ENCODE measurements at places on chromosomes 11 and 22.

DNA sequence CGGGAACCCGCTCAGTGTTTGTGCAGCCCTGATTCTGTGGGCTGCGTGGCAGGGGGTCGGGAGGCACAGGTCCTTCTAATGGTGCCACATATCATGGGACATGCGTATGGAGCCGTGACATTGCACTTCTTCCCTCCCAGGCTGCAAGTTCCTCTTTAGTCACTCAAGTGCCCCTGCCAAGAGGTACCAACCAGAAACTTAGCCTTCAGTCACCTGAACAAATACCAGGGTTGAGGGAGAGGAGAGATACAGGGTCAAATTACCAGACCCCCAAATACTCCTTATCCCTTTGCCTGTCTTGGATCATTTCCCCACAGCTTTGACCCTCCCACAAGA lies 209.1 kb downstream of the BUD13 start:
- DNase-seq: no peak

DNA sequence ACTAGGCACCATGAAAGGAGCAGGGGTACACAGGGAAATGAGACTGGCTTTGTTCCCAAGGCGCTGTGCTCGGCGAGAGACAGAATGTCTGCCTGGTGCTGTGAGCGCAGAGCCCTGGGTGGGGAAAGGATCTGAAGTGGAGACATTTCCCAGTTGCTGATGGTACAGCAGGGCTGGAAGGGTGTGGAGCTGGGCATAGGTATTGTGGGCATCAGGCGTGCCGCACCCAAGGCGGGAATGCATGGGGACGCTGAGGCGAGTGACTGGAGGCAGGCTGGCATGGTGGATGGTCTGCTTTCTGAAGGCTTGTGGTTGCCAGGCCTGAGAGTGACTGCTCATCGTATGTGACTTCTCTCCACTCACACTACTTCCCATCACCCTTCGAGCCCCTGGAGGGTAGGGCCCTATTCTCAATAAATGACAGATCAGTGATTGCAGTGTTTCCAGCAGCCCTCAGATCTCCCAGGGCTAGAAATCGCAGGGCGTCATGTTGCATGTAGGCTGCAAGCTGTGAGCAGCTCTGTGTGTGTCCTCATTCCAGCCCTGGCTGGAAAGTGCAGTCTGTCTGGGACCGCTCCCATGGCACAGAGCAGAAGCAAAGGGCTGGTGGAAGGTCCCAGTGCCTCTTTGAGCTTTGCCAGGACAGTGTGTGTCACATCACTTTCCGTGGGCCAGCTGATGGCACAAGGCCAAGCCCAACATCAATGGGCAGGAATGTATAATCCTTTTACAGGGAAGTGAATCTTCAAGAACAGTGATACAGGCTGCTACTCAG lies 67.7 kb downstream of the TBC1D22A start:
- no peak for DNase-seq

- no peak for DNase-seq
Observed at GRCh38 chr11:9276571-9276970, 11.4 kb upstream of the DENND5A start.

DNA sequence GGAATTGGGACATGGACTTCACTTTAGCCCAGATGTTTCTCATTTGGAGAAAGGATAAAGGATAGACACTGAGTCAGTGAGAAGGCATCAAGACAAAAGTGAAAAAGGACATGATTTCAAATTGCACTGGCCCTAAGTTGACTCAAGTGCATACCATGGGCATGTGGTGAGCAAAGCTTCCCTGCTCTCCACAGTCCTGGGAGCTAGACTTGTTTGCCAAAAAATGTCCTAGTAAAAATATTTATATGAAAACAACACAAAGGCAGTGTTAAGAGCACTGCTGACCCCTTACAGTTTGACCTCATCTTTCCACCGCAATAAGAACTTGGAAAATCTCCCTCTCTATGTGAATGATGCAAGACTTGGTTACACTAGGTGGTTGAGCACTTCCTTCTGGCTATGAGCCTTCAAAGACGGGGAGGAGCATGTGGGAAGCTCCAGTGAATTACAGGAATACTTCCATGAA lies 46.5 kb upstream of the FIBIN start:
- no peak for DNase-seq

DNA sequence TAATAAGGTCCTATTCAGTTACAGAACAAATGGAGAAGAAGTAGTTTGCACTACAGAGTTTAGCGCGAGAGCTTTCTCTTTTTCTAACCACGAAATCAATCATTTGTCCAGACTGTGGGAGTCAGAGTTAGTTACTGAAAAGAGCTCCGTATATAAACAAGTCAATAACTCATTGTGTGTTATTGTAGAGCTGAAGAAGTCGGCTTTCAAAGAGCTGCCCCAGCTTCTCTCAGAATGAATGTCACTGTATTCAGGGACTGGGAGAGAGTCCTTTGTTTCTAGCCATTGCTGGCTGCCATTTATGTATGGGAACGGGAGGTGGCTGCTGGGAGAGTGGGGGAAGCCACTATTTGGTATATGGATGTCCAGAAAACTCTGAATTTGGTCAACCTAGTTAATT lies 227.8 kb downstream of the DCDC1 start:
- DNase-seq: no peak

DNA sequence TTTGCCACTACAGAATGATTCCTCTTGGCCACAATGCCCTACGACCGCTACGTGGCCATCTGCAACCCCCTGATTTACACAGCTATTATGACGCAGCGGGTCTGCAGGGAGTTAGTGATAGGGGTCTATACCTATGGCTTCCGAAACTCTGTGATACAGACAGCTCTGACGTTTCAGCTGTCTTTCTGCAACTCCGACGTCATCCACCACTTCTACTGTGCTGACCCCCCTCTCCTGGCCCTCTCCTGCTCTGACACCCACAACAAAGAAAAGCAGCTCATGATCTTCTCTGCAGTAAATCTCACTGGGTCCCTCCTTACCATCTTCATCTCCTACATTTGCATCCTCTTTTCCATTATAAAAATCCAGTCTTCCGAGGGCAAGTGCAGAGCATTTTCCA lies 52.3 kb upstream of the OR5P2 start:
- DNase-seq: no peak

- no peak for DNase-seq
Observed at GRCh38 chr22:38867471-38868285, 4.3 kb downstream of the CBX6 start.
